ENCODE measurements at places on chromosomes 16 and 17. TPM values are rescaled to one million over a fixed set of nuclear protein-coding genes. Genes with fewer than 3 reads are reported as not detected.

DNA sequence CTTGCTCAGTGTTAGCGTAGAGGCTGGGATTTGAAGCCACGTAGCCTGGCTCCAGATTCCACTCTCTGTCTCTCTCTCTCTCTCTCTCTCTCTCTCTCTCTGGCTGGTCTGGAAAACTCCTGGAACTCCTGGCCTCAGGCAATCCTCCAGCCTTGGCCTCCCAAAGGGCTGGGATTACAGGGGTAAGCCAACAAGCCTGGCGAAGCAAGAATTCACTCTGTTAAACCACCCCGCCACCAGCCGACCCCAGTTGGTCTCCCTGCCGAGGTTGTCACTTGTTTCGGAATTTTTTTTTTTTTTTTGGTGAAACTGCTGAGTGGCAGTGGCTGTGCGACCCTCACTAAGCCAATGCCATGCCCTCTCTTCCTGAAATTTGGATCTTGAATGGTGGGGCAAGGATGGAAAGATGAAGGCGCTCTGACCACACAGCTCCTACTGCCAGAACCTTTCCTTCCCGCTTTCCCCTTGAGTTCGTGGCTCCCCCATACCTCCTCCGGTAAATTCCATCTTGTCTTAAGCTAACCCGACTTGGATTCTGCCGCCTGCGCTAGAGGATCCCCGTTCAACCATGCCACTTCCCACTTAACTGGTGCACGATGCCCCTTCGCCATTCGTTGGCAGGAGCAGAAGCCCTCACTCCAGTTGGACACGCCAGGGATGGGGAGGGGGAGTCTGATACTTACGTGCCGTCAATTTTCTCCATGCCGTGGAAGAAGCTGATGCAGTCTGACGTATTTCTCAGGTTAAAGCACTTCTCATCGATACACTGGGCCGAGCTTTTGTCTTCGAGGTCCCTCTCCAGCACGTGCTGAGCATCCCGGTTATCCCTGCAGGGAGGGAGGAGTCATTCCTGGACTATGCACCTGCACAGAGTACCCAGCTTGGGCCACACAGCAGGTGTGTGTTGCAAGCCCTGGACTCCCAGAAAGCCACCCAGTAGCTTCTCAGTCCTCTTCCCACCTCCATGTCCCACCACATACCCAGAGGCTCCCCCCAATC is 13.1 kb downstream of the TEKT5 start:
- H3K4me3 ChIP-seq, result no peak overlapping the region
- H3K4me1 ChIP-seq, result no peaks in the 10 kb centered on the region
- no peaks in the 10 kb centered on the region for H3K27me3 ChIP-seq

GRCh38 chr17:80465327-80465974 is 11.0 kb downstream of the NPTX1 start:
- no peak overlapping the region for H3K27ac ChIP-seq
- H3K27me3 ChIP-seq, result peaks cover 11% of the 10 kb centered on the region
- no peak for DNase-seq
- no peaks in the 10 kb centered on the region for H3K4me1 ChIP-seq
- no peak overlapping the region for H3K4me3 ChIP-seq
- H3K36me3 ChIP-seq, result no peaks in the 10 kb centered on the region

- no peak for DNase-seq
- no peaks in the 10 kb centered on the region for H3K4me1 ChIP-seq
- no peak overlapping the region for H3K4me3 ChIP-seq
- H3K27ac ChIP-seq, result peak overlapping the region; percentile 79
- no peaks in the 10 kb centered on the region for H3K36me3 ChIP-seq
Observed at GRCh38 chr17:44777394-44778348, 18.9 kb downstream of the ADAM11 start.

DNA sequence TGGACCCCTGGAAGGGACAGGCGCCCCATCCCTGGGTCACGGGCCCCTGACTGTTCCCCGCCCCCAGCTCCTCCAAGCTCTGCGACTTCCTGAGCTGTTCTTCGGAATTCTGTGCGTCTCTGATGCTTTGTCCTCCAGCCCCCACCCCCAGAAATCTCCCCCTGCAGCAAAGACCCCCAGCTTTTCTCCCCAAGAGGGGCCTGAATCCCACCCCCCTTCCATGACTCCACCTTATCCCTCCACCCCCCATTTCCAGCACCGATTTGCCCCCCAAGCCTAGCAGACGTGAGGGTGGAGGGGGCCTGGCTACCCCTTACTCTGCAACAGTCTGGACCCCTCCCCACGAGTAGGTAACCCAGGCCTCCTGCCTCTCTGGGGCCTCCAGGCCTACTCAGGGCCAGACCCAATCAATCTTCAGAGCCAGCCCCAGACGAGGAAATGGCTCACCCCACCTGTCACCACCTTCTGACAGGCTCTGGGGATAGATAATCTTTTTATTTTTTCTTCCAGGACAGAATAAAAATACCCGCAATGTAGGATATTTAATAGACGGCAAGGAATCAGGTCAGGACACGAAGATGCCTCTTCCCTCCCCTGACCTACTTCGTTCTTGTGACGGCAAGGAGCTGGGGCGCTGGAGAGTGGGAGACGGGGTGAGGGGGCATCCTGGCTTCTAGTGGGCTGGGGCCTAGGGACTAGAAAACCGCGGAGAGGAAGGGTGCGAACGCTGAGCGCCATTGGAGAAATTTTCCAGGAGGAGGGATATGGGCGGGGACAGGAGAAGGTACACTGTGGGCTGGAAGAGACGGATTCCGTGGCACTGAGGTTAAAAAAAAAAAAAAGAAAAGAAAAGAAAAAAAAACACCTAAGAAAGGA is 744 bp upstream of the PLXDC1 start:
- no peaks in the 10 kb centered on the region for H3K27me3 ChIP-seq
- H3K27ac ChIP-seq, result peak overlapping the region; percentile 96
- no peak for DNase-seq
- peak overlapping the region; percentile 92 for H3K4me3 ChIP-seq
- no peaks in the 10 kb centered on the region for H3K36me3 ChIP-seq

Gene CCDC78
- not detected for total RNA-seq

GRCh38 chr17:38459567-38459966 is 31.3 kb downstream of the ARHGAP23 start:
- no peak overlapping the region for H3K27ac ChIP-seq
- DNase-seq, result no peak
- H3K4me1 ChIP-seq, result no peaks in the 10 kb centered on the region
- no peak overlapping the region for H3K4me3 ChIP-seq
- H3K36me3 ChIP-seq, result no peaks in the 10 kb centered on the region
- H3K27me3 ChIP-seq, result no peaks in the 10 kb centered on the region

DNA sequence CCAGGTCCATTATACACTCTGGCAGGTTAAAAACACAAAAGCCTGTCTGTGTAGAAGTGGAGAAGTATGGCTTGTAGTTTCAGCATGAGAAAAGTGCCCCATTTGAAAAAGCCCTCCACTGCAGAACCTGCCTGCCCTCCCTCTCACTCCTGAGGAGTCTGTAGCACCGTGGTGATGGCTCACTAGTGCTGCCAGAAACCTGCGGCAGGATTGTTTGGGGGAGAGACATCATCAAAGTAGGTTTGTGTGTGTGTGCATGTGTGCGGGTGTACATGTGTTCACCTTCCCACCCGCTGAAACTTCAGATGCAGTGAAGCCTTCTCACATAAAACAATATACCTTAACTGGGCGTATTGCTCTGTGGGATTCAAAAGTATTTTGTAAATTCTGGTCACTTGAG is 26.9 kb downstream of the NDEL1 start:
- no peak for DNase-seq
- H3K36me3 ChIP-seq, result no peaks in the 10 kb centered on the region
- no peak overlapping the region for H3K4me3 ChIP-seq
- no peak overlapping the region for H3K27ac ChIP-seq
- no peaks in the 10 kb centered on the region for H3K27me3 ChIP-seq

Gene CDK10
- total RNA-seq, result 13.8 TPM

DNA sequence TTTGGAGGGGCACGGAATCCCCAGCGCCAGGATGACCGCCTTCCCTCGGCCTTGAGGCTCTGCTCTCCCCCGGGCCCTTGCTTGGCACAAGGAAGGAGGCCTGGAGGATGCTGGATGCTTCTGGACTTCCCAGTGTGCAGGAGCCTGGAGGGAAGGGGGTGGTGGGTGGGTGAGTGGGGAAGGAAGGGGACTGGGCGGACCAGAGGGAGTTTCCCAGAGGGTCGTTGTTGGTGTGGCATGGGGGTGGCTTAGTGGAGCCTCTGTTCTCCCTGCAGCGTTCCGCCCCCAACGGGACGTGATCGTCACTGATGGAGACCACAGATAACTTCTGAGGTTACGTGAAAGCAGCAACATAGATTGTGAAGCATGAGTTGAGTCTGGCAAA is 140.0 kb downstream of the IRF8 start:
- no peaks in the 10 kb centered on the region for H3K4me1 ChIP-seq
- no peaks in the 10 kb centered on the region for H3K27me3 ChIP-seq
- H3K27ac ChIP-seq, result no peak overlapping the region
- no peak overlapping the region for H3K4me3 ChIP-seq
- DNase-seq, result no peak
- no peaks in the 10 kb centered on the region for H3K36me3 ChIP-seq

DNA sequence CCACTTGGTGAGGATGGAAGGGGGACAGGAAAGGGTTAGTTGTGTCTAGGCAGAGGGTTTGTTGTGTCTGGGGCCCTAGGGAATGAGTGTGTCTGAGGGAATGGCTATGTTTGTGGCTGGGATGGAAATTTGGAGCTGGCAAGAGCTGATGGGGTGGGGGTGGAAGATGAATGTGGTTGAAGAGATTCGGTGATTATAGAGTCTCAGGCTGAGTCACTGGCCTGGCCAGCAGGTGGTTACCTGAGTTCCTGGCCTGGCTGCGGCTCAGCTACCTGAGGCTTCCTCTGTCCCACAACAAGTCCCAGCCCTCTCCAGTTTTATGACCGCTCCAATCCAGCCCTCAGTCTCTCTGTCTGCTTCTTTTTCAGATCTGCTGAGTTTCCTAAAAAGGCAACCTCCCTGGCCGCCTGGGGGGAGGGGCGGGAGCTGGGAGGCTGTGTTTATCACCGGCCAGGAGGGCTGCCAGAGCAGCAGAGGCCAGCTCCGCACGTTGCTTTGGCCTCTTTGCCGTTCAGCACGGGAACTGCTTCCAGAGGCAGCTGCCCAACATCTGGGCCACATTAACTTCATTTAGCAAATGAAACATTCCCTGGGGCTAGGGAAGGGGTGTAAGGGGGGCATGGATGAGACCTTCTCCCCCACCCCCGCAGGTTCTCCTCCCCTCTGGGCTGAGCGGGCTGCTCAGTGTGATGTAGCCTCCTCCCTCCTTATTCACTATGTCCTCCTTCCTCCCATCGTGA is 21.8 kb downstream of the ITGB3 start:
- H3K36me3 ChIP-seq, result no peaks in the 10 kb centered on the region
- DNase-seq, result peak; percentile 96
- no peak overlapping the region for H3K4me3 ChIP-seq

Gene MYH11
- 1,893 TPM for total RNA-seq

DNA sequence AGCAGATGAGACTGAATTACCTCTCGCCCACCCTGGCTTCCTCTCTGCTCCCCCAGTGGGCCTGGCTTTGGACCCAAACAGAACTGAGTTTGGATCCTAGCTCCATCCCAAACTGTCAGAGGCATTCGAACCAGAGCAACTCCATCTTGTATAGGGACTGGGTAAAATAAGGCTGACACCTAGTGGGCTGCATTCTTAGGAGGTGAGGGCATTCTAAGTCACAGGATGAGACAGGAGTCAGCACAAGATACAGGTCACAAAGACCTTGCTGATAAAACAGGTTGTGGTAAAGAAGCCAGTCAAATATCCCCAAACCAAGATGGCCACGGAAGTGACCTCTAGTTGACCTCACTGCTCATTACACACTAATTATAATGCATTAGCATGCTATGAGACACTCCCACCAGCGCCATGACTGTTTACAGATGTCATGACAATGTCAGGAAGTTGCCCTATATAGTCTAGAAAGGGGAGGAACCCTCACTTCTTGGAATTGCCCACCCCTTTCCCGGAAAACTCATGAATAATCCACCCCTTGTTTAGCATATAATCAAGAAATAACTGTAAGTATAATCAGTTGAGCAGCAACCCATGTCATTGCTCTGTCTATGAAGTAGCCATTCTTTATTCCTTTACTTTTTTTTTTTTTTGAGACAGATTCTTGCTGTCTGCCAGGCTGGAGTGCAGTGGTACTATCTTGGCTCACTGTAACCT is 44.4 kb downstream of the LYRM1 start:
- no peak overlapping the region for H3K4me3 ChIP-seq
- H3K27me3 ChIP-seq, result no peaks in the 10 kb centered on the region
- H3K4me1 ChIP-seq, result no peaks in the 10 kb centered on the region
- no peak for DNase-seq

- H3K4me1 ChIP-seq, result peaks cover 21% of the 10 kb centered on the region
- no peak overlapping the region for H3K4me3 ChIP-seq
- H3K36me3 ChIP-seq, result no peaks in the 10 kb centered on the region
- H3K27me3 ChIP-seq, result no peaks in the 10 kb centered on the region
Observed at GRCh38 chr16:75343286-75343685, 90.0 kb downstream of the CFDP1 start.

DNA sequence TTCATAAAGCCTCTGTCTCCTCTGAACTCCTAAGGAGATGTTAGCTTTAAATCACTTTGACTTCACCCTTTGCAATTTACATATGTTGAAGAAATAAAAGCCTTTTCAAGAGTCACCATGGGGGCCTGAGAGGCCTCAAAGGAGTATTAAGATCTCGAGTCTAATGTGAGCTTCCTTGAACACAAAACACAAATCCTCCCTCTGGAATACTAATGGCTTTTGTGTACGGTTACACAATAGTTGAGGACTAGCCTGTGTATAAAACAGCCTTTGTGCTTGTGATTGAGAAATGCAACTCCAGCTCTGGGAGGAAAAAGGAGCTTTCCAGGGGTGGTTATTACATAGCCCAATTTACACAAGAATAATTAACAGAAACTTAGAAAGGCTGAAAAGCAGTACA is 1140.2 kb downstream of the CDH11 start:
- no peaks in the 10 kb centered on the region for H3K27me3 ChIP-seq
- no peaks in the 10 kb centered on the region for H3K36me3 ChIP-seq

DNA sequence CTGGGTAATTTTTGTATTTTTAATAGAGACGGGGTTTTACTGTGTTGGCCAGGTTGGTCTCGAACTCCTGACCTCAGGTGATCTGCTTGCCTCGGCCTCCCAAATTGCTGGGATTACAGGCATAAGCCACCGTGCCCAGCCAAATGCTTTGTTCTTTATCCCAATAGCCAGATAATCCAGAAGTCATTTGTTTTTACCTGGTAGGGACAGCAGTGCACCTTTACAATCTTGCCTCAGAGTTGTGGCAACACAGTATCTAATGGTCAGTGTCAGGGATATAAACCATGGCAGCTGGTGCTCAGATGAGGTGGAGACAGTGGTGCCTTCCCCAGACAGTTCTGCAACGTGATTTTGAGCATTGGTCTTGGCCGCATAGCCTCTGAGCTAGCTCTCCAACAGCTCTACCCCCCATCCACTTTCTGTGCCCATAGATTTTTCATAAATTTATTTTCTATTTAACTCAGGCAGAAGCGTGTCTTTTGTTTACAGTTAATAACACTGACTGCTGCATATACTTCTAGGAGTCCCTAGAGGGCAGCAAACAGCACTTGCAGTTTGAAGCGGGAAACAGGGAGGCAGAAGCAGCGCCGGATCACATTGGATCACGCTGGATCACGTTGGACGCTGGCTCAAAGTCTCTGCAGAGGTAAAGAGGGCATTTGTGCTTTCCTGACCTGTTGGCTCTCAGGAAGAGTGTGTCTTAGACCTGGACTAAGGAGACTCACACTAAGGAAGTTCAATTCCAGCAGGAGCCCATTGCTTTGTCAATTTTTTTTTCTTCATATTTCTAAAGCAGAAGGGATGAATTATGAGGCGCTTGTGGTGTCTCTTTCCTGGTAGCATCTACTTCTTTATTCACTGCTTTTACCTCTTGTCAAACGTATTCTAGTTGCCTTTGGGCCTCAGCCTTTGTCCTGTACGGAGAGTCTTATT is 5.1 kb upstream of the GGT6 start:
- no peaks in the 10 kb centered on the region for H3K36me3 ChIP-seq
- no peaks in the 10 kb centered on the region for H3K27me3 ChIP-seq
- H3K27ac ChIP-seq, result no peak overlapping the region
- H3K4me3 ChIP-seq, result no peak overlapping the region
- no peaks in the 10 kb centered on the region for H3K4me1 ChIP-seq

Measured in uterus (tissue), 4 donors.